ENCODE measurements at places on chromosomes 5 and 9. TPM values are rescaled to one million over a fixed set of nuclear protein-coding genes. Genes with fewer than 3 reads are reported as not detected.

DELE1 gene
- polyA plus RNA-seq: 139 TPM

IFNB1 gene
- not detected for polyA plus RNA-seq

CHMP5 gene
- polyA plus RNA-seq: 33.2 TPM

SLC4A9 gene
- not detected for polyA plus RNA-seq

FOXD4L4 gene
- polyA plus RNA-seq: not detected

GALNT12 gene
- polyA plus RNA-seq: 0.26 TPM

GPR151 gene
- polyA plus RNA-seq: 0.06 TPM

UBE2QL1 gene
- polyA plus RNA-seq: 0.05 TPM

TUSC1 gene
- 9.5 TPM for polyA plus RNA-seq

SLC23A1 gene
- not detected for polyA plus RNA-seq

PRDM12 gene
- not detected for polyA plus RNA-seq

GDA gene
- polyA plus RNA-seq: not detected

PTGER4 gene
- 35.9 TPM for polyA plus RNA-seq

C5orf63 gene
- 1.4 TPM for polyA plus RNA-seq

TMEM215 gene
- polyA plus RNA-seq: not detected

FAM169A gene
- 0.14 TPM for polyA plus RNA-seq

LEAP2 gene
- polyA plus RNA-seq: 0.48 TPM

FYB1 gene
- polyA plus RNA-seq: not detected

CAMK2A gene
- not detected for polyA plus RNA-seq

KIAA1191 gene
- polyA plus RNA-seq: 114 TPM

C5orf15 gene
- 45.4 TPM for polyA plus RNA-seq

KLF4 gene
- polyA plus RNA-seq: 2.7 TPM

TMEM267 gene
- 5.4 TPM for polyA plus RNA-seq

C5orf34 gene
- 2.2 TPM for polyA plus RNA-seq

JAKMIP2 gene
- not detected for polyA plus RNA-seq

SLC6A3 gene
- polyA plus RNA-seq: not detected

OCLN gene
- polyA plus RNA-seq: 9.6 TPM

PDE6A gene
- polyA plus RNA-seq: not detected

B4GALT7 gene
- 101 TPM for polyA plus RNA-seq

ALDH1A1 gene
- 73.4 TPM for polyA plus RNA-seq

ARSI gene
- 0.03 TPM for polyA plus RNA-seq

PCDHGA6 gene
- 2.7 TPM for polyA plus RNA-seq

STPG3 gene
- polyA plus RNA-seq: not detected

DNAJC25 gene
- 1.7 TPM for polyA plus RNA-seq

ITK gene
- polyA plus RNA-seq: not detected

CCDC69 gene
- polyA plus RNA-seq: 4.0 TPM

RASEF gene
- not detected for polyA plus RNA-seq

MRPS2 gene
- polyA plus RNA-seq: 303 TPM

IRX2 gene
- not detected for polyA plus RNA-seq

FOXD4 gene
- 0.07 TPM for polyA plus RNA-seq

PTGS1 gene
- 43.9 TPM for polyA plus RNA-seq

GFPT2 gene
- 3.2 TPM for polyA plus RNA-seq

INVS gene
- 6.7 TPM for polyA plus RNA-seq

WHRN gene
- 0.35 TPM for polyA plus RNA-seq

Measured in endothelial cell of umbilical vein (primary cell).